ENCODE measurements at places on chromosomes 7 and 10. TPM values are rescaled to one million over a fixed set of nuclear protein-coding genes. Genes with fewer than 3 reads are reported as not detected.

PIP gene
- total RNA-seq, result not detected

PPIF gene
- 44.2 TPM for total RNA-seq

DNA sequence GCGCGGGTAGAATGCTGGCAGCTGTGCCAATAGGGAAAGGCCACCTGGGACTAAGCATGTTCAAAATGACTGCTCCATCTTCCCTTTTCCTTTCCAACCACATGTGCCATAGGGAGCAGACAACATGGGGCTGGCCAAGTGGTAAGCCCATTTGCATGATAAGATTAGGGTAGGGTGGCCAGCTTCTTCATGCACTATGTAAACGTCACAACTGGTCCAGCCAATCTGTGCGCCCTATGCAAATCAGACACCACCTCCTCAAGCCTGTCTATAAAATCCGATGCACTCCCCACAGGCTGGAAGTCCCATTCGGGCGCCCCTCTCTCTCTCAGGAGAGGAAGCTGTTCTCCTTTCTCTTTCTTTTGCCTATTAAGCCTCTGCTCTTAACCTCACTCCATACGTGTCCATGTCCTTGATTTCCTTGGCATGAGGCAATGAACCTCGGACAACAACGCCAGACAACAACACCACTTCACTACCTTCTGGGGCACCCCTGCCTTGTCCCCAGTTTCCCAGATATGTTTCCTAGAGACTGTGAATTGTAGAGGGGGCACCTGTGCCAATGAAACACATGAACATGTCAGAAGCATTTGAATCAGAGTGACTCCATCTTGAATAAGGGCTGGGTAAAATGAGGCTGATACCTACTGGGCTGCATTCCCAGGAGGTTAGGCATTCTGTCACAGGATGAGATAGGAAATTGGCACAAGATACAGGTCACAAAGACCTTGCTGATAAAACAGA lies 19.1 kb upstream of the EXOC6 start:
- no peak for DNase-seq

CLRN3 gene
- total RNA-seq, result not detected

DNA sequence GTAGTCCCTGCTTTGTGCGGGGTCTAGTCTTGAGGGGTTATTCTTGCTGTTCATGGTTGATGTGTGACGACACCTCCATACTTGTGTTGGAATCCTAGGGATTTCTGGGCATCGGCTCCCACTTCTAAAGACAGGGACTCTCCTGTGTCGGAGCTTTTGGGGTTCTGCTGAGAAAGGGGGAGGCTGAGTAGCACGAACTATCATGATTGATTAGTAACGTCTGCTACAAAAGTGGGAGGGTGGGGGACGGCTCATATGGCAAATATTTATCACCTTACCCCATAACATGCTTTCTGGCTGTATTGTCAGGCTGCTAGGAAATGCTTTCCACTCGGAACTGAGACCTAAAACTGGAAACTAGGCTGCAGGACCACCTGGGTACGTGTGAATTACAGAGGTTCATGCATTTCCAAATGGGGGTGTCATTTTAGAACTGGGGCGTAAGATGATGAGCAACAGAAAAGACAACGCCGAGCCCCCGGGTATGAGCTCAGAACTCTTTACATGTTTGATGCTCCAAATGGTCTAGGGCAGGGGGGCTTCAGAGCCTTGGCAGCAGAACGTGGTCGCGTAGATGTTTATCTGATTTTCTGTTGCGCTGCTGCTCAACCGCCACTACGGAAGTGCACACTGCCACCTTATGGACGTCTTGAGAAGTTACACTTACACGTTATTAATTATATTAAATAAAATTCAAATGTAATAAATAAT lies 15.1 kb upstream of the NME8 start:
- no peak for DNase-seq

TMEM130 gene
- 57.0 TPM for total RNA-seq

CDK1 gene
- 2.0 TPM for total RNA-seq

SLC12A9 gene
- 25.2 TPM for total RNA-seq

- no peak for DNase-seq
These were observed 67.7 kb downstream of the BRAF start for GRCh38 chr7:140857048-140857447.

LRIT1 gene
- not detected for total RNA-seq

DNA sequence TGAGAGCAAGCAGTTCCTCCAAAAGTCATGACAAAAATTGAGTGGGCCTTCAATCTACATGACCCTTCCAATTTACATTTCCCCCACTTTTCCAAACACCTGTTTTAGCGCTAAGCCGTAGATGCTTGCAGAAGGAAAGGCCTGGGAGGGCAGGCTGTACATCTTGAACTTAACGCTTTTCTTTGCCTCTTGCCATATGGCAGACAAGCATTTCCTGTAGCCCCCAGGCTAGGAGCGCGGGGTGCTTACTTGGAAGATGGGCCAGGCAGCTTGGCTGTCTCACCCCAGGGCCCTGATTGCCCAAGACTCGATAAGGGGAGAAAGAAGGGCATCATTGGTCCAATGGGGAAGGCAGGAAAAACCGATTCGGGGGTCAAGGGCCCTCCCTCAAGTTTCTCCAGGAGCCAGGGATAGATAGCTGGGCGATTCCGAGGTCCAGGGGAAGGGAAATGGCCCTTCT lies 1.8 kb downstream of the HOXA10 start:
- no peak for DNase-seq

- DNase-seq, result no peak
These were observed 21.0 kb upstream of the ASB15 start for GRCh38 chr7:123580406-123581161.

GRCh38 chr10:69574571-69574978 lies 1.4 kb upstream of the NEUROG3 start:
- DNase-seq, result no peak

GRCh38 chr10:101122270-101123084 lies 8.6 kb upstream of the TLX1 start:
- DNase-seq, result no peak

GRCh38 chr10:30068492-30069223 lies 9.3 kb upstream of the JCAD start:
- no peak for DNase-seq

GRCh38 chr10:110725801-110726630 lies 81.9 kb downstream of the RBM20 start:
- no peak for DNase-seq

FANK1 gene
- total RNA-seq, result not detected

TAC1 gene
- 20.7 TPM for total RNA-seq

- DNase-seq, result no peak
These were observed 107.4 kb downstream of the CLEC2L start for GRCh38 chr7:139630643-139631519.

LCOR gene
- 23.3 TPM for total RNA-seq

- DNase-seq, result no peak
These were observed 83.2 kb upstream of the CHST15 start for GRCh38 chr10:124176349-124177179.

DNA sequence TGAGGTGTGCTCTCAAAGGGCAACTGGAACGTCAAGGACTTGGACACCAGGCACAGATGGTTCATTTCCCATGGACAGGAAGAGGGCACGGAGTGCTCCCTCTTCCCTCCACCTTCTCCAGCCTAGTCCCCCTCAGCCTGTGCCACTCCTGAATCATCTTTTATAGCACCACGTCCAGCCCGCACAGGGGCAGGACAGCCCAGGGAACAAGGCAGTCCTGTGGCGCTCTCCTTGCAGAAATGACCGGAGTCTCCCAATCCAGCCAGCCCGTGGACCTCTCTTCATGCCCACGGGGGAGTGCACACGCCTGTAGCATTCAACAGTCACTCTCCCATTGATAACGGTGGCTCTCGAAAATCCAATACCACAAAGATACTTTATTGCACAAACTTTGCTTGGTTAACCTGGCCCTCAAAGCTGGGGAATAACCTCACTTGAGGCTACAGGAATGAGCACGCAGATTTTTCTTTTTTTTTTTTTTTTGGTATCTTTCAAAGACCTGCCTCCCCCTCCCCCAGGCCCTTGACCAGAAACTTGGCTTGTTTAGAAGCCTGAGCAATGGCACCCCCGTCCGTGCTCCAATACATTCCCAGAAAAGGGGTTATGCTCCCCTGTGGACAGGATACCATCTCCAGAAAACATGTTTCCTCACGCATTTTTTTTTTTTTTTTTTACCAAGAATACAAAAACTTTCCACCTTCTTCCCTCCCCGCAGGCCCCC lies 733 bp downstream of the PRKCQ start:
- DNase-seq, result no peak

GRCh38 chr7:98472521-98472954 lies 71.6 kb upstream of the BAIAP2L1 start:
- no peak for DNase-seq

ZWINT gene
- total RNA-seq, result 0.78 TPM

MGAM2 gene
- 0.49 TPM for total RNA-seq

CALHM3 gene
- total RNA-seq, result not detected

DNA sequence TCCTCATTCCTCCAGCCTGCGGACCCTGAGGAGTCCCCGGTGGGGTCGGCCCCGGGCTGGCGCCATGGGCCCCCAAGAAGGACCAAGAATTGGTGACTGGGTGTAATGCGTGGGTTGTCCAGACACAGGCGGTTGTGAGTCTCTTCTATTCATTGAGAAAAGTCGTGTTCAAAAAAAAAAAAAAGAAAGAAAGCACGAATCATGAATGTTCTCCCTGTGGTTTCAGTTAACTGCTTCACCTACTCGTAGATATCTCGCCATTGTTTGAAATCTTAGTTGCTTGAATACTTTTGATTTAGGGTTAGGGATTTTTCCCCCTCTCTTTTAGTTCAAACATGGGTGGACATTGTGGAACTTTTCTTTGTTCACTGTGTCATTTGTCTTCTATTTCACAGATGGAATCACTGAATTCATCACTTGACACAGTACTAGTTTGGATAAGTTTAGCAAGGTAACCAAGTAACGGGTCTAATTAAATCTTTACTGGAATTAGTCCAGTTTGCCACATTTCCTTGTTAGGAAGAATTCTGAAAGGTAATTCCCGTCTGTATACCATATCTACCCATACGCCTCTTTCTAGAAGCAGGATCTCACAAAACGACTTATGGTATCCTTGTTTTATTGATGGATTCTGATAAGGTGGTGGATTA lies 775 bp downstream of the STARD3NL start:
- no peak for DNase-seq

DNA sequence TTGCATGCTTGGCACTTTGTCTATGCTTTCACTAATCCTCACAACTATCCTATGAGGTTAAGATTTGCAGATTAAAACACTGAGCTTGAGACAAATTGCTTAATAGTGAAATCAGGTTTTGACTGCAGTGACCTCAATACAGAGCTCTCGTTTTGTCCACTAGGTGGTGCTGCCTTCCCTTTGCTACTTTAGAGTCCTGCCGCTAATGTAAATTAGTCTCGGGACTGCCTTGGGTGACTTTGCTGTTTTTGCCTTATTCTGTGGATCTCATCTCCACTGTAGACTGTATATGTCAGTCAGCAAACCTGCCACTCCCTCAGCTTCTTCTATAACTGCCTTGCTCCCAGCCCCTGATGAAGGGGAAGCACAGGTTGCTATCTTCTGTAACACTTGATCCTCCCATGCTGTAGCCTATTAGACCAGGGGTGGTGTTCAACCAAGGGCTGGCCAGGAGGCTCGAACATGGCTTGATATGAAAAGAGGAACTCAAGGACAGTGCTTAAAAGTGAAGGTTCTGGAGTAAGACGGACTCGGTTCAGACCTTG lies 26.0 kb downstream of the ASB4 start:
- DNase-seq, result peak; percentile 51

DNA sequence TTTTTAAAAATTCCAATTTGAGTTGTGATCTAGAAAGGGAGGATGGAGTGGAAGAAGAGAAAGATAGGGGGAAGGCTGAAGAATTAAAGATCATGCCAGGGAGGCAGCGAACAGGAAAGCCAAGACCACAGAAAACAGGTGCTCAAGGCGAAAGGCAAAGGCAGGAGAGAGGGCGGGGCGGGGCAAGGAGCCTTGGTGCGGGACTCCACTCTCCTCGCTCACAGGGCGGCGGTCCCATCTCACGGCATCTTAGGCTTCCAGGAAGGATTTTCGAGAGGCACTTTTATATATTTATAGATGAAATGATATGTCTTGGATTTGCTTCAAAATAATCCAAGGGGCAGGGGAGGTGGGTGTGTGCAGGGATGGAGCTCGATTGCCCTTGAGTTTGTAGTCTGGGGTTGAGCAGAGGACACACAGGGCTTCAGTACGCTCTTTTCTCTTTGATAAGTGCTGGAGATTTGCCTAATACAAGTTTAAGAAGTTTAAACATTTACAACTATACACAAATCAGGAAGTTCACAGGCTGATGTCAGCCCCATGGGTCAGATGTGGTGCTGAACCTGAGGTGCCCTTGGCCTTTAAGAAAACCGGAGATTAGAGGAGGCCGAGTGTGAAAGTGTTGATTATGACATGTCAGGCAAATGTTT lies 161.1 kb downstream of the PRKAG2 start:
- DNase-seq, result no peak

DNA sequence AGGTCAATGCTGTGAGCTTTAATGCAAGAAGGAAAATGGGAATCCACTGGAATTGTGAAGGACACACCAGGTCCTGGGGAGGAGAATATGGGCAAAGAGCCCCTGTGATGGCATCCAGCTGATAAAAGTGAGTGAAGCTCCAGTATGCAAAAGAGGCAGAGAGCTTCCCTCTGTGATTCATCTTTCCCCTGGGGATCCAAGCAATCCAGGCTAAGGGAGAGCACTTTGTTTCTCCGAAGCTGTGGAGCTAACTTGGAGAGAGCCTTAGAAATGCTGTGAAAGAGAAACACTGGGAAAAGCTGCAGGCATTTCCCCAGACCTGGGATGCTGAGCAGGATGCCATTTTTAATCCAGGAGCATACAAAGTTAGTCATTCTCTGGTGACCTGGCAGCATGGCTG lies 489.5 kb downstream of the SH2D4B start:
- DNase-seq, result no peak

- no peak for DNase-seq
These were observed 2.1 kb downstream of the AVPI1 start for GRCh38 chr10:97684866-97685394.

DNA sequence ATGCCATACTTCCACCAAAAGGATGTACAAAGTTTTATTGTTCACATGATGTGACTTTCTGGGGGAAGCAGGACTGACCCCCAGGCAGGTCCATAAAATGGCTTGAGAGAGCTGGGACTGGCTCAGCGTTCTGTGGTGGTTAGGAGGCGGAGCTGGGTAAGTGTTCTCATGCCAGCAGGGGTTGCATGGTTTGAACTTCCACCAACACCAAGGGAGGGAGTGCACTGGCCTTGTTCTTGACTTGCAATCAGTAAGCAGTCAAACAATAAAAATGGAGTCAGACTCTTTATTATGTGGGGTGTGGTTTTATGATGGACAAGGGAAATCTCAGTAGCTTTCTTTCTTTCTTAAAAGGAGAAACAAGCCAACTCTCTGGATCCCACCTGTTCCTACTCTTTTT lies 95.4 kb upstream of the PRR15 start:
- no peak for DNase-seq

GRCh38 chr10:72310241-72310633 lies 36.5 kb downstream of the DDIT4 start:
- DNase-seq, result no peak

GRCh38 chr7:76201732-76202665 lies at the start of gene SRRM3:
TSS of gene SRRM3 (plus strand) at chr7:76201896. CDS start at chr7:76235067, 33,171 bp downstream.
- DNase-seq, result no peak

PLEKHS1 gene
- total RNA-seq, result not detected

SPDYE11 gene
- total RNA-seq, result not detected

NUTM2D gene
- 2.0 TPM for total RNA-seq

NUTM2B gene
- total RNA-seq, result 5.0 TPM

GRCh38 chr10:70969188-70969587 lies 80.8 kb upstream of the PCBD1 start:
- DNase-seq, result no peak

MMD2 gene
- not detected for total RNA-seq
